ENCODE measurements at places on chromosomes 1 and 21. TPM values are rescaled to one million over a fixed set of nuclear protein-coding genes. Genes with fewer than 3 reads are reported as not detected.
A peak's percentile ranks its signal among the peaks of the same experiment; 100 is the strongest.

- no peak for DNase-seq
Observed at GRCh38 chr1:32498751-32499150, 33.9 kb downstream of the ZBTB8B start.

GRCh38 chr1:226738995-226739695 is at the start of gene ITPKB:
Gene ITPKB (minus strand): TSS chr1:226739282. CDS start chr1:226737458, 1,824 bp downstream.
- DNase-seq = peak; percentile 62

Gene NEXN
- total RNA-seq = 365 TPM

GRCh38 chr1:212496682-212497081 is 64.0 kb downstream of the NENF start:
- no peak for DNase-seq

DNA sequence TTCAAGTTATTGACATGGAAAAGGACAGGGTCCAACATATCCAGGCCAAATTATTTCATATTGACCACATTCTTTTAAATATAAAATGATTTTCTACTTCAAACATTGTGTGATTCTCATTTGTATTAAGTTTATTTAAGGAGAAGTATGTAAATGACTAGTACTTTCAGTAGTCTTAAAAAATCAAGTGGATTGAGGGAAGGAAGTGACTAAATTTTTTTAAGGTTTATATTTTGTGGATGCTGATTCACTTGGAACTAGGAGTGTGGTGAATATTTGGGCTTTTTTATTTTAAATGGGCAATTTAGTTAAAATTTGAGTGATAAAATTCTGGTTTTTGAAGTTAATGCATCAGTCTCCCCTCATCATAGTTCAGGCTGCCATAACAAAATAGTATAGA is 10.1 kb downstream of the PRRC2C start:
- DNase-seq = no peak

GRCh38 chr1:60866917-60867531 is 215.3 kb upstream of the NFIA start:
- no peak for DNase-seq

Gene CRP
- not detected for total RNA-seq

Gene IL20
- not detected for total RNA-seq

Gene ETV3L
- not detected for total RNA-seq

DNA sequence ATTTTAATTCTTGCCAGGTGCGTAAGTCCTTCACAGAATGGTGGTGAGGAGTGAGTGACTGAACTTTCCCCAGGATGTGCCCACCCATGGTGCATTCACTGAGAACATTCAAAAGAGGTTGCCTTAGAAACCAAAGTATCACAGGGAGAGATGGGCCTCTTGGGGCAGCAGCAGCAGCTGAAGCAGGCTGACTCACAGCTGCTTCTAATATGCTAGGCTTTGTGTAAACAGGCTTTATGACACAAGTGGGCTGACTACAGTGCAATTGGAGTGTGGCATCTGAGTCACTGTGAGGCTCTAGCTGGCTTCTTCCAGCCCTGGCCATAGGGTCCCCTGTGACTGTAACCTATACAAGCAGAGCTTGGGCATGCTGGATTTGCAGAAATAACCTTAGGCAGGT is 12.6 kb downstream of the PIGP start:
- DNase-seq = peak; percentile 45

DNA sequence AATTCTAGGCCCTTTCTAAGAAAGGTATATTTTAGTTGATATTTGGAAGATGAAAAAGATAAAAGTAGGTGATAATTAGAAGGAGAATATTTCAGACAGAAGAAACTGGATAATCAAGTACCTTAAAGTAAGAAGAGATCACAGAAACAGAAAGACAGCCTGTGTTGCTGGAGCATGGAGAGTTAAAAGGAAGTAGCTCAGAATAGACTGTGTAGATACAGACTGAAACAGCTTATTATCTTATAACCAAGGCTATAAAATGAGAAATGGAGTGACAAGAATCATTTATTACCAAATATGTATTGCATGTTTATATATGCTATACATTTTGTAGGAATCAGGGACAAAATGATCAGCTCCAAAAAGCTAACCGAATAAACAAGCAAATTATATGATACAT is 1120.3 kb downstream of the BRINP3 start:
- DNase-seq = no peak

DNA sequence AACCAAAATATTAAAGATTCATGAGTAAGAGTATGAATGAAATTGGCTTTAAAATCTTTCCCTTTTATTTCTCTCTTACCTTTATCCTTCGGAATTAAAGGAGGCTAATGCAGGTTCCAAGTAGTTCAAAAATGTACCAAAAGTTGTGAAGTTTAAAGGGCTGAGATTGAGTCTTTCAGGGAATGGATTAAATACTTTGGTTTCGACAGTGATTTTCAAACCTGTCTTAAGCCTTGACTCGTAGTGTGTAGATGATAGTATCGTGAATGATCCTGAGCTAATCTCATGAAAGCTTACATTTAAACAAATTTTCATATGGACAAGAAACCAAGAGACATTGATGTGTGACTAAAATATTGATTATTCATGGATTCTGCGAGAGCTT is 66.9 kb downstream of the DYRK1A start:
- DNase-seq = no peak

Gene SYTL1
- 1.1 TPM for total RNA-seq

Gene S100A11
- total RNA-seq = 65.8 TPM

- DNase-seq = peak; percentile 91
Observed at GRCh38 chr1:1906185-1907097, 8.6 kb upstream of the CALML6 start.

Data from left ventricle myocardium superior (tissue), 1 donor.